ENCODE measurements at places on chromosomes 16 and 17.

- DNase-seq = no peak
These were observed 6.2 kb downstream of the FUS start for GRCh38 chr16:31186176-31186575.

DNA sequence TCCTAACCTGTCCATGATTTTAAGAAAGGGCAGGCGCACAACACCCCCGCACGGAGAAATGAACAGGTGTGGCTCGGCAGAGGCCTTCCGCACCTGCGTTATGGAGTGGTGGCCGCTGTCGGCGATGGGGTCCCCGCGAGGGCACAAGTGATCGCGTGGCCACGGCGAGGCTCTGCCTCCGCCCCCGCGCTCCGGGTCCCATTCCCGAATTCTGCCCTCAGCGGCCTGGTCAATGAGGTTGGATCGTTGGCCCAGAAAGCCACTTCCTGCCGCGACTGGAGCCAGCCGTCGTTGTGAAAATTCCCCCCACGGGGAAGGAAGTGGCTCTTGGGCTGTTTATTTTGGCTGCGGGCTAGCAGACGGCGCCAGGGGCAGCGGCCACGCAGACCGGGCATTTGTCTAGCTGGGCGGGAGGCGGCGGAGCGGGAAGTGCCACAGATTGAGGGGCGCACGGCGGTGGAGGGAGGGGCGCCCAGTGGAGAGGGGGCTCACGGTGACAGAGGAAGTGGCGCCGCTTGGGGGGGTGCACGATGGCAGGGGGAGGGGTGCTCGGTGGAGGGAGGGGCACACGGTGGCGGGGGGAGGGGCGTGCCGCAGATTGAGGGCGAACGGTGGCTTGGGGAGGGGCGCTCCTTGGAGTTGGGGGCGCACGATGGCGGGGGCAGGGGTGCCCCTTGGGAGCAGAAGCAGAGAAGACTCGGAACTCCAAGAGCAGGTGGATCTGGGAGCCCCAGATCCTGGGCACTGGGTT, 25.0 kb downstream of the MRC2 start:
- DNase-seq = no peak

GRCh38 chr17:61757168-61757567, 106.2 kb downstream of the BRIP1 start:
- DNase-seq = no peak

DNA sequence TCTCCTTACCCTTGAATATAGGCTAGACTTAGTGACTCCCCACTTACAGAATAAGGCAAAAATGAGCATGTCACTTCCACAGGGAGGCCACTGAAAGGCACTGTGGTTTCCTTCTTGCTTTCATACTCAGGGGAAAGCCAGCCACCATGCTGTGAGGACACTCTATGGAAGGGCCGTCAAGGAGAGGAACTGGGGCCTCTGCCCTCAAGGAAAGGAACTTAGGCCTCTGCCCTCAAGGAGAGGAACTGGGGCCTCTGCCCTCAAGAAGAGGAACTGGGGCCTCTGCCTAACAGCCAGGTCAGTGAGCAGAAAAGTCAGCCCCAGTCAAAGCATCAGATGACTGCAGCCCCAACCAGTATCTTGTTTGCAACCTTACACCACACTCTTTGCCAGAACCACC, 30.1 kb downstream of the VPS35 start:
- DNase-seq = no peak

GRCh38 chr16:47058295-47059086, 85.0 kb upstream of the DNAJA2 start:
- DNase-seq = peak; percentile 14

DNA sequence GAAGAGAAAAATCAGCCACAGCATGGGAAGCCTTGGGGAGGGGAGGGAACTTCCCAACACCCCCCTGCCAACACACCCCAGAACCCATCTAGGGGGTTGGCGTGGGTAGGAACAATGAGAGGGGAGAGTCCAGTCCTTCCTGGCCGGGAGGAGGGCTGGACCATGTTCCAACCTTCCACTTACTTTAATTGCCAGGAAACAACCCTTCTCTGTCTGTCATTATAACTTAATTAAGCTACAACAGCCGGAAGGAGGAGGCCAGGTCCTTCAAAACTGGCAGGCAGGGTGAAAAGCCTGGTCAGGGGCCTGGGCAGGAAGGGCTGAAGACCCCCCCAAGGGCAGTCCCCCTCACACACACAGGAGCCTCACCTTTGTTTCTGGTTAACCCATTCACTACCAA, 447.0 kb downstream of the SOX9 start:
- DNase-seq = no peak

- DNase-seq = no peak
These were observed 131.6 kb downstream of the MRTFB start for GRCh38 chr16:14202697-14203096.

GRCh38 chr16:68640972-68641371, 4.1 kb upstream of the CDH3 start:
- no peak for DNase-seq

Measured in suprapubic skin (tissue), 4 donors.